ENCODE measurements at places on chromosomes 7 and 10.

DNA sequence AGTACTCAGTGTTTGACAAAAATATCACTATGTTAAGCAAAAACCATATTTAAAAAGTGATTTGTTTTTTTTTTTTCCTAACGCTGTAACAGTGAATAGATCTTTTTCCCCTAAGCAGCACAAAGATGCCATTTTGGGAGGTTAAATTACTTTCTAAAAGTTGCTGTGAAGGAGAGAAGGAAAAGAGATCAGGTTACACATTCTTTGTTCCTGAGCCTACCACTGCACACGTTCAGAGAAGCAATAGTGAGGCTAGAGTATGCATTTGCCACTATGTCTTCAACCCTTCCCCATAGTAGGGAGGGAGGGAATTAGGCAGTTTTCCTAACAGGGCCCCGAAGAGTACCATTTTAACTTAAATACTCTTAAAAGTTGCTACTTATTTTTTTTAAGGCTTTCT is 38.9 kb downstream of the BMPR1A start:
- no peak for DNase-seq

DNA sequence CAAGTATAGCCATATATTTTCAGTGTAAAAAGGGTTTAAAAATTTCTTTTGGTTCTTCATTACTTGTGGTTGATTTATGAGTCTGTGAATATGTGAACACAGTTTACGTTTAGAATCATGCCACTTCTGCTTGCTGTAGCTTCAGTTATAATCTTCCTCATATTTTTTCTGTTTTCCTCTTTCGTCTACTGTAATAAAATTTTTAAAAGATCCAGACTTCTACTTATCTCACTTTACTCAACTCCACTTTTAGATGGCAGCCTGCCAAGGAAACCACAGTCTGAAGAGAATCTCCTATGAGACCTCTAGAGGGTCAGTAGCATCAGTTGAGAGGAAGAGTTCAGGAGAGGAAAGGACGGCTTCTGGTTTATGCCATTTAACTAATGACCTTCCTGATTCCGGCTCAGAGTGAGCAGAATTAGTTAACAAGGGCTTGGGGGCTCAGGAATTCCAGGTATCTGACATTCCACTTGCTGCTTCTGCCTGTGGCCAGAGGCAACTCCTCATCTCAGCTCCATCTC is 21.4 kb downstream of the CREB5 start:
- no peak for DNase-seq

GRCh38 chr7:134339475-134339874 is 22.7 kb upstream of the SLC35B4 start:
- no peak for DNase-seq

GRCh38 chr7:144670218-144670617 is 165.6 kb downstream of the TPK1 start:
- DNase-seq = no peak

DNA sequence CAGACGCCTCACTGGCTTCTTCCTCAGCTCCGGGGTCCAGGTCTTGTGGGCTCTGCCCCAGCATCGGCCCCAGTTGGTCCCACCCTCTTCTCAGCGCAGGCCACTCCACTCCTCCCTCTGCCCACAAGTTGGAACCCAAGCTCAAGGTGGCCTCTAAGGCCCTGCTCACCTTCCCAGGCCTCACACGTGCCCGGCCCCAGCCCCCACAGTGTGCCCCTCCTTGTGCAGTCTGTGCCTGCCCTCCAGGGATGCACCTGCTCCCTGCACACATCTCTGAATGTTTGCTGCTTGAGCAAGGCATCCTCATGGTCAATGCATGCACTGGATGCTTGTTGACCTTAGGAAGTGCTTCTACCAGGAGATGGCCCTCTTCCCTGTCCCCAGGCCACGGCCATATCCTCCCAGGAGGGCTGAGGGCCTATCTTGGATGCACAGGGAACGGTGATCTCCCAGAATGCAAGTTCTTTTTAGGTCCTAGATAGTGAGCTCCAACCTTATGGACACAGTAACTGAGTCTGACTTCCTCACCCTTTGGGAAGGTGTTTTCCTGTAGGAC is 7.7 kb upstream of the AEBP1 start:
- no peak for DNase-seq

DNA sequence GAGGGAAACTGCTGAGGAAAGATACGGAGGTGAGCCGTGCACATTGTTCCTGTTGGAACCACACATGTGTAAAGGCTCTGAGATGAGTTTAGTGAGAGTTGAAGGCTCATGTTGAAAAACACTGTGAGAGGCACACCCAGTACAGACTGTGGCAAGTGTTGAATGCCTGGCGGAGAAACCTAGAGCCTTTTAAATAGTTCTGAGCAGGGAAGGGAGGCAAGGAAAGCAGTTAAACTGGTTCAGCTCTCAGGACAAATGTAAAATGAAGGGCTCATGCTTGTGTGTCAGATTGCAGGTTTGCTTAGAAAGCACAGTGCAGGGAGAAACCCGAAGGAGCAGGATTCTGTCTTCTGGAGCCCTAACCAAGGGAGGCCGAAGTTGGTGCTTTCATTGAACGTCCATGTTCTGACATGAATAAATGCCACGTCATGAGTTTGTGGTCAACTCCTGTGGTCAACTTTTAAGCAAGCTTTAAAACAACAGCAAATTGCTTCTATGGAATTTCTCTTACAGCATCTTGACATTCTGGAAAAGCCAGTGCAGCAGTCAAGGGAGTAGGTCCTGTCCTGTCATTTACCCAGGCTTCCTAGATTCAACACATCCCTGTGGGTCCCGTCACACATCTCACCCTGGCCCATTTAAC is 650.9 kb upstream of the GALNT17 start:
- no peak for DNase-seq

DNA sequence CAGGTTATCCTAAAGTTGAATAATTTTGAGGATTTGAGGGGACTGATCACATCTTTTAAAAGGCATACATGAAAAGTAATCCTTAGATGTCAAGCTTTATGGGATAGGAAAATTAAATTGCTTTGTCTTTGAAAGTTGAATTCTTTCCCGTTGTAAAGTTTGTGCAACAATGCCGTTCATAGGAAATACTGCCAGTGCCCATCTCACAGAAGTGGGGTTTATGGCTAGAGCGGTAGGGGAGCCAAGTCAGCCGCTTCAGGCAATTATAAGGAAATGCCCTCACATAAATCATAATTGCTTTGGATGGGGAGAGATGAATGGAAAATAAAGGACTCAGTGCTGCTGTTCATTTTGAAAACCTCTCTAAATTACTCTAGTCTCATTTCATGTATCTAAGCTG is 18.1 kb downstream of the CDC123 start:
- no peak for DNase-seq

GRCh38 chr7:124257638-124258308 is 224.9 kb upstream of the TMEM229A start:
- no peak for DNase-seq

All from CD8-positive, alpha-beta memory T cell (primary cell).